ENCODE measurements at places on chromosomes 3 and 15.

- no peak for DNase-seq
Observed at GRCh38 chr3:114893361-114893760, 253.7 kb downstream of the ZBTB20 start.

DNA sequence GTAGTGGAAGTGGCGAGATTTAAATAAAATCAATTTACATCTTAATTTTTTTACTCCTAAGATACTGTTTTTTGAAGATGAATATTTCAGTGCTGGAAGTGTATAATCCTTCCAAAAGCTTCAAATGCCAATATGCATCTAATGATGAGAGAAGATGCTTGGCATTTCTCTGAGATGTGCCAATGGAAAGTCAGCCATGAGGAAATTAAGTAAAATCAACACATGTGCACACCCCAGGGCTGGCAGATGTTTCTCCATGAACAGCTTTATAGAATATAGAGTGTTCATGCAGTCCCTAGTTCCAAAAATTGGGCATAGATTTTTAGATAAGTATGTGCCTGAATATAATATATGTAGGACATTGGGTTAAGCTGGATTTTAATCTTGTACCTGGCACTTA, 90.1 kb downstream of the CPNE4 start:
- DNase-seq = no peak

DNA sequence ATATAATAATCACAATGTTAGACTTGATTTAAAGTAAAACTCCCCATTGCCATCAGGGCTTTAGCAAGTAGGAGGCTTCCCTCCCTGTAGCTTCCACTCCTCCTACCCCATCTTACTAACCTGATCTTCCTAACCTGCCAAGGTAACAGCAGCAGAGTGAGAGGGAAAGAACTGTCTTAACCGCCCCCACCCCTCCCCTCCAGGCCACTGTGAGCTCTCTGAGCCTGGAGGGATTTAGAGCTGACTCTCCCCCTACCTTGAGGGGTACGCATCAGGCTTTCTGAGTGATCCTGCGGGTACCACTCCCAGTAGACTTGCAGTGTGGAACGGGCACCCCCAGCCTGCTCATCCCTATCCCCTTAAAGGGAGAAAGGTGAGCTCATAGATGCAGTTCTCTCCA, 11.4 kb upstream of the PRSS50 start:
- DNase-seq = no peak

DNA sequence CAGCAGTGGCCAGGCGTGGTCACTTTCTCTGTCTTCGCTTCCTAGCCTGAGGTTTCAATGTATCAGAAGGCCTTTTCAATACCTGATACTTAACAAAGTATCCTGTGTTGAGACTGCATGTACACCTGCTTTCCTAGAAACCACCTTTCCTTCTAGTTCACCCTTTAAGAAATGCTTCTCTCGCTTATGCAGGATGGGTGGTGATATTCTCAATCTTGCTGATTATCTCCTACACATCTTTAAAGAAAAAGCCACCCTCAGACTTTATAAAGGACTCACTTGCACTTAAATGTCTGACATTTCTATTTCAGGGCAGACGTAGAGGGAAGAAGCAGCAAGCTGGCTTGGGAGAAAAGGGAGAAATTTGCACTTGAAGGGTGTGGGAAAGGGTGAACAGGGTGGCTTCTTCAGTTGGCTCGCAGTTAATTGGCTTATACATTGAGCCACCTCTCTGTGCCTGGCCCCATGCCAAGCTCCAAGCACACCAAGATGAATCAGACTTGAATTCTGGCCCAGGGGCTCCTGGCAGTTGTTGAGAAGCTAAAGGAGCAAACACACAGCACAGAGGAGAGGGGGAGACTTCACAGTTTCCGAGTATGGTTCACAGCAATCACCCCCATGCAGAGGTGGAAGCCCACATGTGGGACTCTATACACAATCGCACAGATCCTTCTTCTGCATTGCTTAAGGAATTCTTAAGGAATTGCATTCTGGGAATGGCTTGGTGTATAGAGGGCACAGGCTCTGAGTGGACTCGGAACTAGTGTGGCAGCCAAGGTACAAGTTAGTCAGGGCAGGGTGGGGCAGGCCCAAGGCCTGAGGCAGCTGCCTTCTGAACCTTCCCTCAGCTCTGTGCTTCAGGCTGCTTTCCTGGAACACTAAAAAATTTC, 1.3 kb downstream of the ARL6IP5 start:
- DNase-seq = peak; percentile 81

GRCh38 chr3:82236257-82236656, 474.8 kb upstream of the GBE1 start:
- DNase-seq = no peak

- no peak for DNase-seq
Observed at GRCh38 chr3:178673529-178673928, 137.3 kb downstream of the KCNMB2 start.

DNA sequence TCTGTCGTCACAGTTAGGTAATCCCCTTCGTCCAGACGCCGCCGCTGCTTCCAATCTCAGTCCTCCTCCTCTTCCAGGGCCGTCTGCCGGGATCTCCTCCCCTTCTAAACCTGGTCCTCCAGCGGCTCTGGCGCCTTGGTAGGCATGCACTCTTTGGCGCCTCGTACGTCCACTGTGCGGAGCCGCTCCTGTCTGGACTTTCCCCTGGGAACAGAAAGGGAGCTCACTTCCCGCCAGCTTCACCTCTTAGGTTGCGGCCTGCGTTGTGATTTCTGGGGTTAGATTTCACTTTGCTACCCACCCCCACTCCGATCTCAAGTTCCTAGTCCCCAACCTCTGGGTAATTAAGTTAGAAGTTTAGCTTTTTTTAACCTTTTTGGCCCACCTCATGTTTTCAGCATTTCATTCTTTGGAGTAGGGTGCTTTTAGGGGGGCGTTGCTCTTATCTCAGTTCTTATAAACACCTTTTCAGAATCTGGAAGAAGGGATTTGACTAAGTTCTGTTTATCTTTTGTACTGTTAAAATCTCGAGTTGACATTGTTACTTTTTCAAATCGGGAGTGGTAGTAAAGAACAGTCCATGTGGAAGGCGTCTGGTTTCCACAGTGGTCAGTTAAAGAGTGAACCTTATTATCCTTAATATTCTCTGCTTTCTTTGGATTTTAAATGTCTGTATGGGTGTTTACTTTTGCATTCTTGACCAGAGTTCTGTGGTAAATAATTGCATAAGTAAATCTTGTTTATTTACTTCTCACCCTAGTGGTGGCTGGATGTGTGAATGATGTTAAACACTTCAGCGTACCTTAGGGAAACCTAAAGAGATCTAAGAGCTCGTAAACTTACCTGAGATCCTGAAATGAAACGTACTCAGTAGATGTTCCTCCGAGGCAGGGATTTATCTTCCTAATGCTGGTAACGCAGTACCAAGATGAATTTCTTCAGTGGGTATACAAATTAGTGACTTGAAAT, 611 bp downstream of the CTDSPL2 start:
- no peak for DNase-seq

GRCh38 chr3:23932571-23932970, 12.5 kb upstream of the NR1D2 start:
- DNase-seq = no peak

GRCh38 chr3:42025370-42026138, 63.7 kb upstream of the ULK4 start:
- no peak for DNase-seq

DNA sequence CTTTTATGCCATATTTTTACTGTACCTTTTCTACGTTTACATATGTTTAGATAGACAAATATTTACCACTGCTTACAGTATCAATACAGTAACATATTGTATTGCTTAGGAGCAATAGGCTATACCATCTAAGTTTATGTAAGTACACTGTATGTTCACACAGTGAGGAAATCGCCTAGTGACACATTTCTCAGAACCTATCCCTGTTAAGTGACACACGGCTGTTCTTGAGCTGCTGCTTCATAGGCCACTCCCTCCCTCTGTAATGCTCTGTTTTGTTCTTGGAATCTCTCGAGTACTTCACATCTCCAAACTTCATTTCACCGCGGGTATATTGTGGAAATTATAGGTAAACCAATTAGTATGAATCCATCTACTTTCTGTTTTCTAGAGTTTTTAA, 13.4 kb upstream of the SELENOT start:
- no peak for DNase-seq

DNA sequence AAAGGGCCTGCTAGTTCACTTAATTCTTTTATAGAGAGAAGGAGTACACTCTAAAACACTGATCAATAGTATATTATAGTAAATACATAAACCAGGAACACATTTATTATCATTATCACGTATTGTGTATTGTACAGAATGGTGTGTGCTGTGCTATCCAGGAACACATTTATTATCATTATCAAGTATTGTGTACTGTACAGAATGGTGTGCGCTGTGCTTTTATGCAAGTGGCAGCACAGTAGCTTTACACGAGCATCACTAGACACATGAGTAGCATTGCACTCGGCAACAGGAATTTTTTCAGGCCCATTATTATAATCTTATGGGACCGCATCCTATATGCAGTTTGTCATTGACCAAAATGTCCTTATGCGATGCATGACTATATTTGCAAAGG, 20.9 kb upstream of the MUC20 start:
- DNase-seq = no peak
